ENCODE measurements at places on chromosomes 13 and 19. TPM values are rescaled to one million over a fixed set of nuclear protein-coding genes. Genes with fewer than 3 reads are reported as not detected.

SYNE4 gene
- total RNA-seq, result 2.1 TPM

DDX49 gene
- 53.6 TPM for total RNA-seq

GRCh38 chr13:64529874-64530485 is 2700.2 kb downstream of the PCDH9 start:
- DNase-seq, result no peak

- DNase-seq, result no peak
Observed at GRCh38 chr19:10173527-10173926, 21.2 kb downstream of the DNMT1 start.

GRCh38 chr19:55536951-55537740 is at the start of gene SBK2:
TSS of gene SBK2 (minus strand) at chr19:55537133. CDS start at chr19:55536294, 839 bp downstream.
- no peak for DNase-seq

DNA sequence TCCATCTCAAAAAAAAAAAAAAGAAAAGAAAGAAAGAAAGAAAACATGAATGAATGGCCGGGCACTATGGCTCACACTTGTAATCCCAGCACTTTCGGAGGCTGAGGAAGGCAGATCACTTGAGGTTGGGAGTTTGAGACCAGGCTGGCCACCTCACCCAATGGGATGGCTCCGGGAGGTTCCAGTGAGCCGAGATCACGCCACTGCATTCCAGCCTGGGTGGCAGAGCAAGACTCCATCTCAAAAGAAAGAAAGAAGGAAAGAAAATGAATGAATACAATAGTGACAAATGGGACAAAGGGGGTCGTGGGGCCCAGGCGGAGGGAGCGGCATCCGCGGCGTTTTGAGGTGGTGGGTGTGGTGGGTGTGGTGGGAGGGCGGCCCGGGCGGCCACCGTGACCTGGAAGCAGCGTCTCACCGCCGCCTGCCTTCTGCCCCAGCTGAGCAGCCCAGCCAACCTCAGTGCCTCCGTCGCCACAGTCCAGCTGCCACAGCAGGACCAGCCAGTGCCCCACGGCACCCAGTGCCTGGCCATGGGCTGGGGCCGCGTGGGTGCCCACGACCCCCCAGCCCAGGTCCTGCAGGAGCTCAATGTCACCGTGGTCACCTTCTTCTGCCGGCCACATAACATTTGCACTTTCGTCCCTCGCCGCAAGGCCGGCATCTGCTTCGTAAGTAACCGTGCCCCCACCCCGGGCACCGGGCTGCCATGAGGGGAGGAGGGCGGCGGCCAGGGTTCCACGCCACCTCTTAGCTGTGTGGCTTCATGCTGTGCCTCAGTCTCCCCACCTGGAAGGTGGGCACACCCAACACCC is 5.1 kb downstream of the PRTN3 start:
- no peak for DNase-seq

GRCh38 chr19:13613447-13613846 is 107.2 kb upstream of the CACNA1A start:
- no peak for DNase-seq

DNA sequence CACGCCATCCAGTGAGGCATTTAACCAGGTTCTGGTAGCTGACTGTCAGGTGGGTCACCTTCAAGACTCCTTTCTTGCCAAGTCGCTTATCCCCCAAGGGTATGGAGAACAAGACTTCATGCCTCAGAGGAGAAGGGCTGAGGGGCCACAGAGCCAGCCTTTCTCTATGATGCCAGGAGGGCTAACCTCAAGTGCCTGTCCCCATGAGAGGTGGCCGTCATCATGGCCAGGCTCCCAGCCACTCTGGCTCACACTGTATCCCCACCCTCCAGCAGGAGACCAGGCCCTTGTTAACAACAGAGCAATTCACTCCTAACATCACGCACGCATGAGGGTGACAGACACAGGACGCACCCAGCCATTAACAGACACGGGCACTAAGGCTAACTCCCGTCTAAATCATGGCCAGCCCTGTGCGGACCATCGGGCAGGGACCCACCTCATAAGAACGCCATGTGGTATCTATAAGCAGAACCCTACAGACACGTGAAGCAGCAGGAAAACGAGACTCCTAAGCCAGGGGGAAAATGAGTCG is 38.6 kb upstream of the ISYNA1 start:
- DNase-seq, result no peak

- DNase-seq, result no peak
Observed at GRCh38 chr19:11361771-11362731, 6.8 kb downstream of the PLPPR2 start.

GRCh38 chr13:65236841-65237418 is 1993.2 kb downstream of the PCDH9 start:
- DNase-seq, result no peak

DNA sequence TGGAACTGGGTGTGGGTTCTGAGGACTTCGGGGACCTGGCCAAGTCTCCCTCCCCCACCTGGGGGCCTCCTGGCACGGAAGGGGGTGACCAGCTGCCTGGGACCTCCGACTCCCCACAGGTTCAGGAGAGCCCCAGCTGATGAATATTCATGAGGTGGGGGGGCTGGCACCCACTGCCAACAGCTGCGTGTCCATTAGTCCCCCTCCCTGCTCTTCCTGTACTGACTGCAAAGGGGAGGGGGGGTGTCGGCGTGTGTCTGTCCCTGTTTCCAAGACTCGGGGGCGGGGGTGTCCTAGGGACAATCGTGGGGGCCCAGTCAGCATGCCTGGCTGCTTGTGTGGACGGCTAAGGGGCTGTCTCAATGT is 10.6 kb upstream of the NFIX start:
- DNase-seq, result no peak
